Heart left ventricle (tissue), 16 donors: ENCODE measurements at places on chromosomes 5 and 9.

DNA sequence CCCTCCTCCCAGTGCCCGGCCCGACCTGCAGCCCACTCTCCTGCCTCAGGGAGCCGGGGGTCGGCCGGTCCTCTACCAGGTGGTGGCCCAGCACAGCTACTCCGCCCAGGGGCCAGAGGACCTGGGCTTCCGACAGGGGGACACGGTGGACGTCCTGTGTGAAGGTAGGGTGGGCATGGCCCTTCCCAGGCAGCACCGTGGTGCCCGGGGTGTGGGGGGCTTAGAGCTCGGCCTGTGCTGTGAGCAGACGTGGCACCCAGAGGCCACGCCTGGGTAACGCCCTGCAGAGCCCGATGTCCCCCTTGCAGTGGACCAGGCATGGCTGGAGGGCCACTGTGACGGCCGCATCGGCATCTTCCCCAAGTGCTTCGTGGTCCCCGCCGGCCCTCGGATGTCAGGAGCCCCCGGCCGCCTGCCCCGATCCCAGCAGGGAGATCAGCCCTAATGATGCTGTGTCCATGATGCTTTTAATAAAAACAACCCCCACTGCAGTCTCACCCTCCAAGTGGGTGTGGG lies 7.2 kb downstream of the ENTPD8 start:
- H3K4me1 ChIP-seq = no peaks in the 10 kb centered on the region
- no peak overlapping the region for H3K4me3 ChIP-seq
- H3K27me3 ChIP-seq = no peaks in the 10 kb centered on the region
- no peaks in the 10 kb centered on the region for H3K36me3 ChIP-seq

- H3K4me3 ChIP-seq = no peak overlapping the region
- H3K4me1 ChIP-seq = no peaks in the 10 kb centered on the region
- no peak overlapping the region for H3K27ac ChIP-seq
- no peaks in the 10 kb centered on the region for H3K27me3 ChIP-seq
- DNase-seq = no peak
These were observed 64.5 kb downstream of the PRKACG start for GRCh38 chr9:68949271-68950000.

- peak; percentile 9 for DNase-seq
- no peak overlapping the region for H3K4me3 ChIP-seq
- H3K27me3 ChIP-seq = no peaks in the 10 kb centered on the region
- H3K27ac ChIP-seq = no peak overlapping the region
- H3K36me3 ChIP-seq = peaks cover 66% of the 10 kb centered on the region
- no peaks in the 10 kb centered on the region for H3K4me1 ChIP-seq
These were observed 68.2 kb downstream of the PHF2 start for GRCh38 chr9:93644397-93645088.

GRCh38 chr9:15484802-15485201 lies 26.0 kb downstream of the PSIP1 start:
- H3K27me3 ChIP-seq = no peaks in the 10 kb centered on the region
- H3K4me1 ChIP-seq = no peaks in the 10 kb centered on the region
- no peak overlapping the region for H3K4me3 ChIP-seq
- no peak overlapping the region for H3K27ac ChIP-seq

GRCh38 chr9:27142299-27142930 lies 33.4 kb downstream of the TEK start:
- H3K36me3 ChIP-seq = no peaks in the 10 kb centered on the region
- peaks cover 8% of the 10 kb centered on the region for H3K4me1 ChIP-seq
- no peak for DNase-seq
- H3K4me3 ChIP-seq = no peak overlapping the region
- H3K27ac ChIP-seq = no peak overlapping the region

DNA sequence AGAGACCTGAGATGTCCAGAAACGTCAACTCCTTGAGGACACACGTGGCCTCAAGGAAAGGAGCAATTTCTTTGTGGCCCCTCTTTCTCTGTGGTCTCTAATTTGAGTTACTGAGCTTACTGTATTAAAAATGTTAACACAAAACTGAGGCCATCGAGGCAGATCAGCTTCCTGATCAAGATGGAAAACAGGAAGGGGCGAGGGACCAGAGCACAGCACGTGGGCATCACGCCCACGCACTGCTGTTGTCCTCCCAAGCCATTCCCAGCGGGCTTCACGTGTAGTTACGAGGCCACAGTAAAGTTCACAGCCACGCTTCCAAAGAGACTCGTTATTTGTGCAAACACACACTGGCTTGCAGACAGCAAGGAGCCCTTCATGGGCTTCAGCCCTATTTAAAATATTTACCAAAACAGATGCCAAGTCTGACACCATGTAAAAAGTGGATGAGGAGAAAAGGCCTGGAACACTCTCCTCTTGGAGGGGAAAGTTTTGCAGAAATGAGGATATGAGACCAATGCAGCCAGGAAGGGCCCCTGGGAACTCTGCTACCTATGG lies 149.5 kb downstream of the ROR2 start:
- H3K27ac ChIP-seq = no peak overlapping the region
- no peak overlapping the region for H3K4me3 ChIP-seq

DNA sequence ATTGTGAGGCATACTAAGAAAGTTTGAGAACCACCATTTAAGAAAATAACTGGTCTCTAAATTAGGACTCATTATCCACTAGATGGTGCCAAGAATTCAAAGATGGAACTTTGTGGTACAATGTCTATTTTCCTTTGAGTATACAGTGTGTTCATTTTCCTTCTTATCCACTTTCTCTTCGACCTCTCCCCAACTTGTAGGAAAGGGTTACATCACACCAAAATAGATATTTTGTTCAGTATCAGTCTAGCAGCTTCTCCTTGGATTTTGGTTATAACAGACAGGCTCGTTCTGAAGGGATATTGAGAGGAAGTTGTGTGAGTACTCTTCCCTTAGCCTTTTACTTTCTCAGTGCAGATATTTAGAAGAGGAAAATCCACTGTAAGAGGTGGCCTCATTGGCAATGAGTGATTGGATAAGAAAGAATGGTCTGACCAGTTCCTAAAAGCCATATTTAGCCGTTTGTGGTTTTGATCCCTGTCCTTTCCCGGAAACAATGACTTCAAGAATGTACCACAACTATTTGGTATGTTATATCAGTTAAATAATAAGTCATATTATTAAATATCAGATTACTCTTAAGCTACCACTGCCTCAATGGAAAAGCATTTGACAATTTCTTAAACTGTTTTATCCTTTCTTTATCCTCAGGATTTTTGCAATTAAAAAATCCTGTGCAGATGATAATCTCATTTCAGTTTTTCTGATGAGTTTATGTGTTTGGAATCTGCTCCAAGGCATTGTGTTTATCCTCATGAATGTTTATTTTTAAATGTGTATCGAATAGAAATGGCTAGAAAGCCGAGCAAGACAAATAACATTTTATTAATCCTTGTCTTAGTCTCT lies 69.0 kb upstream of the GRAMD2B start:
- no peak for DNase-seq
- H3K4me1 ChIP-seq = no peaks in the 10 kb centered on the region
- no peaks in the 10 kb centered on the region for H3K27me3 ChIP-seq
- peak overlapping the region; percentile 63 for H3K27ac ChIP-seq
